ENCODE measurements at places on chromosomes 7 and 10. TPM values are rescaled to one million over a fixed set of nuclear protein-coding genes. Genes with fewer than 3 reads are reported as not detected.

CRHR2 gene
- total RNA-seq = not detected

EXOC4 gene
- 39.3 TPM for total RNA-seq

CALN1 gene
- 1.9 TPM for total RNA-seq

KIAA1549 gene
- 2.4 TPM for total RNA-seq

SLC39A12 gene
- not detected for total RNA-seq

ODAD2 gene
- 5.6 TPM for total RNA-seq

RAPGEF5 gene
- 0.84 TPM for total RNA-seq

PON3 gene
- total RNA-seq = not detected

All from HT1080 (cell line).